Activated T-cell treated with anti-CD3 and anti-CD28 coated beads for 1 hour (primary cell): ENCODE measurements at places on chromosomes 3 and 15.

- DNase-seq: peak; percentile 5
Measured at GRCh38 chr15:69031013-69032001, 16.8 kb downstream of the NOX5 start.

GRCh38 chr15:40441565-40442531 lies 1.1 kb downstream of the BAHD1 start:
- peak; percentile 12 for DNase-seq

DNA sequence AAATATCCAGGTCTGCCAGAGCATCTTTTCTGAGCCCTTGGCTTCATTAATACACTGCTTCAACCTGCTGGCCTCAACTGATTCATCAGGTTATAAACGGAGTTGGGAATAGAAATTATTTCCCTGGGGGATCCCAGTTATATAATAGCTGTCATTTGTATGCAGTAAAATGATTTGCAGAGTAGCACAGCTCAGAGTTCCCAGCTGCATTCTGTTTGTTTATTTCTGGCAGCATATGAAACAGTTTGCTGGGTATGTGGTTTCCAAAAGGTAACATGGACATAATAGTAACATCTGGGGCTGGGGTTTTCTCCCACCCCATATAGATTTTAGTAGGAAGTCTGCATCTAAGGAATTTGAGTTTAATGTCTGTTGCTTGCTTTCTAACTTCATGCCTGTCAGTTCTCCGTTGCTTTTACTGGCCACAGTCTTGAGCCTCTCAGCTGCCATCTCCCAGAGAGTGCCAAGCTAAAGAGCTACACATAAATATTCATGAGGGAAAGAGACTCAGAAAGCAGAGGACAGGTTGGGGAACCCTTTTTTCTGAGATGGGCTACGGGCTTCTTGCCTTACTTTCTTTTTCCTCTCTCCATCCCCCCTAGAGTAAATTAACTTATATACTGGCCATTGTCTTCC lies 124.6 kb downstream of the TMEM108 start:
- DNase-seq: no peak

- no peak for DNase-seq
Measured at GRCh38 chr3:141346418-141346817, 21.9 kb upstream of the ZBTB38 start.

DNA sequence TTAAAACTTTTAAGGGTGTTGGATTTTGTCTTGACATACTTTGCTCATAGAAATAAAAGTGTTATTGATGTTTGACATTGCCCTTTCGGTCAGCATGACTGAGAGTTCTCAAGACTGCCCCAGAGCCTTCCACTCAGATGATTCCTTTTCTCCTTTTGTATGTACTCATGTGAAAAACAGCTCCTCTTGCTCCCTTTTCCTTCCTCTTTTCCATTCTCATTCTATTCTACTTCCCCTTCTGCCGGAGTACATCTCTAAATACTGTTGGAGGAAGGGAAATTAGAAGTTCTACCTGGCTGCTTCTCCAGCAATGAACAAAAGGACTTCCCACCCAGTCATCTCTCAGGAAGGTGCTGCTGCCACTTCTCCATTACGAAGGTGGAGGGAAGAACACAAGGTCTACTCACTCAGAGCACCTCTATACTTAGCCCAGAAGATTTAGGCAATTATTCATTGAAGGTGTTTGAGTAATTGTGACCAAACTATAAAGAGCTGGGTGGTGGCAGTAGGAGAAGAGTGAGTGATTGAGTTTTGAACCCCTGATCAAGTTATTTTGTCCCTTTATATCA lies 163.8 kb upstream of the MBNL1 start:
- no peak for DNase-seq
